Colonic mucosa (tissue), 4 donors: ENCODE measurements at places on chromosomes 3 and 15. TPM values are rescaled to one million over a fixed set of nuclear protein-coding genes. Genes with fewer than 3 reads are reported as not detected.

DNA sequence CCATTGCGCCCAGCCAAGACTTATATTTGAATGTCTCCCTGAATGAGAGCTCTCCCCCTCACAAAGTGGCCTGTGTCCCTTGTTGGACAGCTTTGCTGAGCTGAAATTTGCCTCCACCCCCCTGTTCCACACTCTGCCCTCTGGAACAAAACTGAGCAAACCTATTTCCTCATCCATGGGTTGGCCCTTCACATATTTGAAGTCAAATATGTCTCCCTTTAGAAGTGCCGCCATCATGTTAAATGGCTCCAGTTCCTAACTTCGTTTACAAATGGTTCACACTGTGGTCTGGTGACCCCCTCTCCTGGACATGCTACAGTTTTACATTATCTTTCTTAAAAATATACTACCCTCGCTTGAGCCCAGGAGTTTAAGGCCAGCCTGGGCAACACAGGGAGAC lies 4.6 kb downstream of the PLIN1 start:
- no peak overlapping the region for H3K4me3 ChIP-seq
- H3K4me1 ChIP-seq = no peaks in the 10 kb centered on the region
- no peaks in the 10 kb centered on the region for H3K36me3 ChIP-seq
- H3K27me3 ChIP-seq = no peaks in the 10 kb centered on the region
- no peak for DNase-seq
- H3K27ac ChIP-seq = no peak overlapping the region

DNA sequence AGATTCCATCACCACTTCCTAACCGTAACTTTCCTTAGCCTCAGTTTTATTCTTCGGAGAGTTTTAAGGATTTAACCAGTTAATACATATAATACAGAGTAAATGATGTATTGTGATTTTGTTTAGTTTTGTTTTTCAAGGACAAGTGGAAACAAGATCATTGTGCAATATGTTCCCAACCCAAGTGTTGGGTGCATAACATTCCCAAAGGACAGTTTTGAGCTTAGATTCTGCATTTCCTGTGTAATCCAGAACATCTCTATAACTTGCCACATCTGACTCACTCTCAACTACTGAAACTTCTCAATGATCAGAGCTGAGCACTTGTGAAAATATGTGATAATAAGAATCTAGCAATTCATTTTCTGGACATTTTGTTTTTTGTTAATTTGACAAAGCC lies 466.1 kb upstream of the PPP2R3A start:
- H3K4me1 ChIP-seq = no peaks in the 10 kb centered on the region
- H3K4me3 ChIP-seq = no peak overlapping the region
- no peaks in the 10 kb centered on the region for H3K36me3 ChIP-seq
- no peak for DNase-seq

DNA sequence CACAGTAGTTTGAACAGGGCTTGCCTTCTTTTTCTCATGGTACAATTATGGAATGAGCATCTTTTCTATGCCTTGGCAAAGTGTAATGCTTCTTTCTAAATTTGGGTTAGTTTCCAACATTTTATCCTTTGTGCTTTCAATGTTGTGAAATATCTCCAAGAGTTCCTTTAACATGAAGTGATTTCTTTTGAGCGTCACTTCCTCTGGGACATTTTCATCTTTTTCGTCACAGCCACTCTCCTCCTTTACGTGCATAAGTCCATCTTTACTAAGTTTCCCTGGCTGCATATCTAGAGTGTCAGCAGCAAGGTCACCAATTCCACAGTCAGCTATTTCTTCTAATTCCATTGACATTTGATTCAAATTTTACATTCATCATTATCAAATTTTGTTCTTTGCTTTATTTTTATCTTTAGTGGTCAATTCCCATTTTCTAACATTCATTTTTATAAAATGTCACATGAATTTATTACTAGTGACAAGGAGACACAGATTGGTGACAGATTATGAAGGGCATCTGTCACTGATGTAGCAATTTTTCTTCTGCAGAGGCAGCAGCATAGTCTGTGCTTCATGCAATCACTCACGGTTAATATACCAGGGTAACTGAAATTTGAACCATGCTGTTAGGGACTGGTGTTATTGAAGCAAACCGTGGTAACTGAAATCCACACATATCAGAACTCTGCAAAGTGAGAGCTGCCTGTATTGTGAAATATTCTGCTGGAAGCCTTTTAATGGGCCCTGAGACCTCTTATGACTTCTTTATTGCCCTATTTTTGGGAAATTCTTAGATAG lies 126.5 kb upstream of the THBS1 start:
- no peak overlapping the region for H3K27ac ChIP-seq
- no peaks in the 10 kb centered on the region for H3K4me1 ChIP-seq
- H3K36me3 ChIP-seq = no peaks in the 10 kb centered on the region

- no peaks in the 10 kb centered on the region for H3K36me3 ChIP-seq
- H3K4me3 ChIP-seq = no peak overlapping the region
- no peak for DNase-seq
- H3K27me3 ChIP-seq = no peaks in the 10 kb centered on the region
- no peak overlapping the region for H3K27ac ChIP-seq
- H3K4me1 ChIP-seq = no peaks in the 10 kb centered on the region
Measured at GRCh38 chr3:74200952-74201351, 413.5 kb downstream of the CNTN3 start.

The ZBTB47 gene
- total RNA-seq = 4.0 TPM

DNA sequence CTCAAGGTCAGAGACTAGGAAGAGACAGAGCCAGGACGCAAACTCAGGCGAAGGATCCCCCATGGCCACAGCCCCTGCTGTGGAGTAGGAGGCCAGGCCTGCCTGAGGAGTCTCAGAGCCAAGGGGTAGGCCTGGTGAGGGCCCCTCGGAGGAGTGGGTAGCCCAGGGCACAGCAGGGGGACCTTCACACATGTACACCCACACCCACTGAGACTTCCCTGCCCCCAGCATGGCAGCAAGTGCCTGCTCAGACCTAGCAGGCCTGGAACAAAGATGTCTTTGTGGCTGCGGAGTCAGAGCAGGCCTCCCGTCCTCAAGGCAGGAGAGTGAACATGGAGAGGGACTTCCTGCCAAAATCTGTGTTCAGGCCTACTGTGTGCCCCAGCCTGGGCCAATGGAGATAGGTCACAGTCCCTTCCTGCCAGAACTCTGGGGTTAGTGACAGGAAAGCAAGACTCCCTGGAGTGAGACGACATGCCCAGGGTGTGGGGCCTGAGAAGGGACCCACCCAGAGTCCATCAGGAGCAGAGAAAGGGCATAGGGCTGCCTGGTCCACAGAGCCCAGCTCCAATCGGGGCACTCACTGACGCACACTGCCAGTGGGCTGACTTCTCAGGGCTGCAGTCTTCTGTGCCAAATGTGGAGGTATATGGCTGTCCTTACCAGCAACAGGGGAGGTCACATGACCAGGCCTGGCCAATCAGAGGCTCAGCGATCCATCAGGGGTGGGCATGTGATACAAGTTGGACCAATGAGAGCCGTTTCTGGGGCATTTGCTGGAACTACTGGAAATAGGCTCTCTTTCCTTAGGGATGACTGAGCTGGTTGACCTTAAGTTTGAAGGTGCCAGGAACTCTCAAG lies 2.3 kb downstream of the GRIP2 start:
- H3K36me3 ChIP-seq = no peaks in the 10 kb centered on the region
- DNase-seq = no peak
- H3K27ac ChIP-seq = no peak overlapping the region
- no peaks in the 10 kb centered on the region for H3K27me3 ChIP-seq
- no peak overlapping the region for H3K4me3 ChIP-seq
- no peaks in the 10 kb centered on the region for H3K4me1 ChIP-seq

The IGSF11 gene
- total RNA-seq = 0.50 TPM

- no peak overlapping the region for H3K4me3 ChIP-seq
- H3K27ac ChIP-seq = no peak overlapping the region
- no peaks in the 10 kb centered on the region for H3K36me3 ChIP-seq
- H3K4me1 ChIP-seq = no peaks in the 10 kb centered on the region
- H3K27me3 ChIP-seq = no peaks in the 10 kb centered on the region
Measured at GRCh38 chr3:146818301-146818700, 213.2 kb upstream of the PLSCR5 start.

The IL5RA gene
- total RNA-seq = 0.15 TPM
